Glutamatergic neuron (in vitro differentiated cells): ENCODE measurements at places on chromosomes 7 and 10. TPM values are rescaled to one million over a fixed set of nuclear protein-coding genes. Genes with fewer than 3 reads are reported as not detected.
A peak's percentile ranks its signal among the peaks of the same experiment; 100 is the strongest.

OLAH gene
- total RNA-seq = not detected

JMJD1C gene
- total RNA-seq = 110 TPM

PSAP gene
- total RNA-seq = 737 TPM

FAM20C gene
- total RNA-seq = 199 TPM

TEX47 gene
- not detected for total RNA-seq

- H3K4me3 ChIP-seq = no peak overlapping the region
- H3K4me1 ChIP-seq = peaks cover 11% of the 10 kb centered on the region
- no peaks in the 10 kb centered on the region for H3K27me3 ChIP-seq
- H3K36me3 ChIP-seq = peaks cover 20% of the 10 kb centered on the region
- DNase-seq = no peak
These were observed 240.7 kb downstream of the ZMYND11 start for GRCh38 chr10:375815-376505.

DNA sequence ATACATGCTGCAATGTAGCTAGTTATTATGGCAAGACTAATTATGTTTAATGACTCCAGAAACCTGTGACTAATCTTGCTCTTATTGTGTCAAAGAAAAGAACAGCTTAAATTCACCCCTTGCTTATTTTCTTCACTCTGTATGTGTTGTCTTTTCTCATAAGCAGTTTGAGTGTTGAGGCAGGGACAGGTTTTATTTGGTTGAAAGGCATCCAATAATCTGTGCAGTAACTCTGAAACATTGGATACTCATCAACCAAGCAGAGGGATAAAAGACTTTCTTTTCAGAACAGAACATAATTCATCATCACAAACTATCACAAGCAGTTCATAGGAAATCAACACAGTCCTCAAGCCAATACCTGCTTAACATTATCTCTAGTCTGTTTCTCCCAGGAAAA lies 797.6 kb upstream of the MBL2 start:
- no peaks in the 10 kb centered on the region for H3K4me1 ChIP-seq
- no peaks in the 10 kb centered on the region for H3K36me3 ChIP-seq
- no peak for DNase-seq
- H3K27me3 ChIP-seq = no peaks in the 10 kb centered on the region

- no peak overlapping the region for H3K4me3 ChIP-seq
- H3K4me1 ChIP-seq = no peaks in the 10 kb centered on the region
These were observed 594.5 kb upstream of the DPP6 start for GRCh38 chr7:153457746-153458145.

DNA sequence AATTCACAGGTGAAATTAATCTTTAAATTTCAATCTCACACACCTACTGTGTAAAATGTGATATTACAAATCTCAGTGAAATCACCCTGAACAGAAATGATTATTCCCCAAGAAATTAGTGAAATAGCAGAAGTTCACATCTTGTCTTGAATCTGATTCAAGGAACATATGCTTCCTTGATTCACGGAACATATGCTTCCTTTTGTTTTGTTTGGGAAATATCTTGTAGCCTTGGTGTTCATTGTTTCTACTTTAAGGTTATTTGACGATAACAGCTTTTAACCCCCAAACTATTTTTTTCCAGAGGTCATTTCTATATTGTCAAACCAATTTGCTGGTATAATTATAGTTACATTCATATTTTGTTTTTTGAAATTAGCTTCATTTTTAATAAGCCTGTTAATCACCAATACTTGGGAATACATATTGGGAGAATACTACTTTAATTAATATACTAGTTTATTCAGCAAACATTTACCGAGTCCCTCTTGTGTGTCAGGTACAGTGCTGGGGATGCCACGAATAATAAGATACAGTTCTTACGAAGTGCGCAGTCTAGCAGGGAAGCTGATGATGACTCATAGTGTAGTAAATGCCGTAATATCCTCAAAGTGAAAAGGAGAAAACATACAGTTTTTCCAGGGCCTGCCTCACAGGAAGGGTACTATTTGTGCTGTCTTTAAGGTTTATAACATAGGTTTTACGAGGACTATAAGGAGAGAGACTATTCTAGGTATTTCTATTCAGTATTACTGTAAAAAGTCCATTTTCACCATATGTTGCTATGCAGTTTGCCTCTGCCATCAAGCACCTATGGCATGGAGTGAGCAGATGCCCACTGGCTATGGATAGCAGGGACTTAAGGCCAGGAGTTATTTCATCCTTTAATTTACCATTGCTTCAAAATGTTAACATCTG lies 32.5 kb downstream of the PRKAR2B start:
- no peak for DNase-seq
- H3K36me3 ChIP-seq = no peaks in the 10 kb centered on the region
- peaks cover 2% of the 10 kb centered on the region for H3K27me3 ChIP-seq
- no peak overlapping the region for H3K4me3 ChIP-seq
- peak overlapping the region; percentile 65 for H3K27ac ChIP-seq
